ENCODE measurements at places on chromosomes 3 and 15.

DNA sequence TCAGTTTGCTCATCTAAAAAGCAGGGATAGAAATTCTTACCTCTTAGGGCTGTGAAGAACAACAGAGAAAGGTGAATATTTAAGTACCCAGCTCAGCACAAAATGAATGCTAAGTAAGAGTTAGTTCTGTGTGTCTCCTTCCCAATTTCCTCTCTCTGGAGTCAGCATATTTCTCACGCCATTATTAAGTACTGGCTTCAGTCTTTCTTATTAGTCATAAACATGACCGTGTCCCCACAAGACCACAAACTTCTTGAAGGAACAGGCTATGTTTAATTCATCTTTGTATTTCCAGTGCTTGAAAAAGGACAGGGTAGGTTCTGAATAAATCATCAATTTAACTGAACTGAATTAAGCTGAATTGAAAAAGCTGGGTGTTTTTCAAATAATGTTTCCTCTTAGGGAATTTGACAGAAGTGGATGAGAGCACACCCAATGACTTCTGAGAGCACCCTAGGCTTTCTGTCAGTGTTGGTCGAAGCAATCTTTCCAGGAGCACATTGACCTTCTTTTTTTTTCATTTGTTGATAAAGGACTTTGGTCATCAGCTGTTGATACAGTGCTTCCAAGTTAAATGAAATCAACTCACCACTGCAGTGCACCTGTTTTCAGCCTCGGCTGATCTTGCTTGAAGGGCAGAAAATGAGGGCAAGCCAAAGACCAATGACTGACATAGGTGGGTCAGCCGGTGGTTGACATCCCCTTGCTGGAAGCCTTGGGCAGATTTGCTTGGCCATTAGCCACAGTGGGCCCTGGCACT, 324.6 kb downstream of the MFSD1 start:
- no peak for DNase-seq

DNA sequence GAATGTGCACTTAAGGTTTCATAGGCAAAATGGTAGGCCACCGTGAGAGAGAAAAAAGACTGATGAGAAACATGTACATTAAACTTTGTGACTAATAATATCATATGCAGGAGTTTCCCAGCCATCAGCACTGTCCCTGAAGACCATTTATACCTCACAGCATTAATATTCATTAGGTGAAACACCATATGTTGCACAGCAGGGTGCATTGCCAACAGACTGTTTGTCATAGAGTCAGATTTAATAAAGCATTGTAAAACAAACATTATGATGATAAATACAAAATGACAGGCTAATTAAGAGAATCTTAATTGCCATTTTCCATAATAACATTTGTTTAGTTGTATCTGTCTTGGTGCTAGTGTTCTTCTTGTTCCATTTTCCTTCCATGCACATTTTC, 578.3 kb downstream of the EPHA3 start:
- no peak for DNase-seq

GRCh38 chr3:63960048-63960711, 48.0 kb upstream of the SCAANT1 start:
- DNase-seq: no peak

DNA sequence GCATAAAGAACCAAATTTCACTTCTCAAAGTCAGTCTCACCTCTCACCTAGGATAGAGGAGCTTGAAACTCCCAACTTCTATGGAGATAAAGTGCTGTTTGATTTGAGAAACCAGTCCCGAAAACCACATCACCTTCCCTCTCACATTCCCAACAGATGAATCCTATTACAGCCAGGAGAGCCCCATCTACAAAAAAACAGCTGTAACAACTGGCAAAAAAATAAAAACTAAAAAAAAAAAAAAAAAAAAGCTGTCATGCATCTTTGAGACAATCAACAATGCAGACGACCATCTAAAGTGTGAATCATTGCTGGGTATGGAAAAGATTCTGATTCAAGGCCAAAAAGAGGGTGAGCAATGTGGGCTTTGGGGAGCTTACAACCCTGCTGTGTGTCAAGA, 23.8 kb downstream of the HOMER2 start:
- no peak for DNase-seq

GRCh38 chr3:46540550-46540949, 25.6 kb downstream of the LRRC2 start:
- no peak for DNase-seq

DNA sequence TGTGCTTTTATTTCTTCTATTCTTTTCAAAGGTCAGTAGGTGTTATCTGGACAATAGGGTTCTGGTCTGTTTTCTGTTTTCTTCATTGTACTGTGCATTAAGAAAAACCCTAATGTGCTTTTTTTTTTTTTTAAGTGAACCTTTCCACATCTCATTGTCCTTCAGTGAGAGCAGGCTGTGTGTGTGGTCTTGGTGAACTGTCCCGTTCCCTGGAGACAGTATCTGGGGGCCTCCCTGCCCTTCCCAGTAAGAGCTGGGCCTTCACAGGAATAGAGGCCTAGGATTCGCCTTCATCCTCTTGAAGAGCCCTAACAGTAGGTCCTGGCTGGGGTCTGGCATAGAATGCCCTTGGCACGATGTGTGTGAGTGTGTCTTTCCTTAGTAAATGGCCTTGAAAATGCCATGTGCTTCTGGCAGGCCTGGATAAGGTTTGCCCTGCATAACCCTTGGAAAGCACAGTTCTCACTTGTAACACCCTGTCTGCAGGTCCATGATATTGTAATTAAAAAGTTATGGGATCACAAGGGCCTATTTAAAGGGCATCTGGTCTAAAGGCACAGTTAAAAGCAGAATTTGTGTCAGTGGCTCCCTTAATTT, 81.2 kb downstream of the IGF1R start:
- DNase-seq: no peak

- no peak for DNase-seq
Measured at GRCh38 chr3:40104441-40104840, 205.1 kb upstream of the EIF1B start.

GRCh38 chr15:85568261-85568808, 187.9 kb downstream of the AKAP13 start:
- no peak for DNase-seq

Data from stimulated activated CD4-positive, alpha-beta T cell treated with anti-CD3 and anti-CD28 coated beads, Interleukin-1b, Interleukin-23, amount 100 ng/mL, for 1 hour (primary cell).